ENCODE measurements at places on chromosomes 7 and 10.

- no peak for DNase-seq
Measured at GRCh38 chr7:2837496-2837895, 6.6 kb downstream of the GNA12 start.

DNA sequence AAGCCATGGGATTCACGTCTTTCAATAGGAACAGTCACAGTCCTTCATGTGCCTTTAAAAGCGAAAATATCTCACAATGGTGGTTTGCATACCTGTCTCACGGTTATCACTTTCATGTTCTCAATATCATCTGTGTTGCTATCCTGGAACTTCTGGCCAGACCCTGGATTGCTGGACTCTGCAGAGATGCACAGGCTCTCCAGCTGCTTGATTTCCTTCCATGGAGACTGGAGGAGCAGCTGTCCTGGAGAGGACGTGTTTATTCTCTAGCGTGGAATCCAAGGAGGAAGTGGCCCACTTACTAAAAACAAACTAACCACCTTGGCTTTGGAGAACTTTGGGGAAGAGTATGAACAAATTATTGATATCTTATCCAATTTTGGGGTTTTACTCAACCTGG, 16.5 kb downstream of the BTBD16 start:
- no peak for DNase-seq

GRCh38 chr10:43259213-43259991, 7.5 kb downstream of the RASGEF1A start:
- DNase-seq, result no peak

GRCh38 chr10:59190332-59190731, 13.9 kb downstream of the PHYHIPL start:
- no peak for DNase-seq

- DNase-seq, result no peak
Measured at GRCh38 chr7:135151132-135151531, 3.3 kb downstream of the TMEM140 start.

GRCh38 chr7:149552799-149553198, 55.2 kb upstream of the ZNF746 start:
- DNase-seq, result no peak

DNA sequence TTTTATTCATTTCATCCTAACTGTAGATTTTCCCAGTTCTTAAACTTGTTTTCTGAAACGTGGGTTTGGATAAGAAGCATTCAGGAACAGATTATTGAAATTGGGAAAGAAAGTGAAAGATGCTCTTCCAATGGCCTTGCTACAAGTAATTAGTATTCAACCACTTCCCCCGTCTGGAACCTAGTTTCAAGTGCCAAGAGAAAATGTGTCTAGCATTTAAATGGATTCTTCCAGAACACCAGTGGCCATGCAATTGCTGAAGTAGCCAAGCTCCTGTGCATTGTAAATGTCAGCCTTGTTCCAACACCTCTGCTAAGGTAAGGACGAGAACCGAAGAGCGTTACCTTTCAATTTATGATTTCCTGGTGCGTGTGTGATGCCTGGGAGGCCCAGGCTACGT, 68.2 kb downstream of the PFKFB3 start:
- no peak for DNase-seq

- DNase-seq, result no peak
Measured at GRCh38 chr7:120941064-120941463, 9.5 kb upstream of the ING3 start.

DNA sequence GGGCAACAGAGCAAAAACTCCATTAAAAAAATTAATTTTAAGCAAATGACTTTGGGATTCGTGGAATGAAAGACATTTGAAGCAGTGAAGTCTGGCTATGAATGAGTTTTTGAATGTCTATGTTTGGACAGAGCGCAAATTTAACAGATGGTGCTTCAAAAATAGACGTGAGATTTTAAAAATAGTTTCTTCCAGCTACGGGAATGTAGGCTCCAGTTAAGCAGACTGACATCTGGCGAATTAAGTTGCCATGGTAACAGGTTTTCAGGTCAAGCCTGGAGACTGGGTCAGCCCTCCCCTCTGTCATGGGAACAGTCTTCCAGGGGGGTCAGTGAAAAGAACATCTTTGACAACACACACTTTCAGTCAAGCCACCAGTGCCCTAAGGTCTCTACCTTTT, 62.0 kb downstream of the MYOF start:
- DNase-seq, result no peak

DNA sequence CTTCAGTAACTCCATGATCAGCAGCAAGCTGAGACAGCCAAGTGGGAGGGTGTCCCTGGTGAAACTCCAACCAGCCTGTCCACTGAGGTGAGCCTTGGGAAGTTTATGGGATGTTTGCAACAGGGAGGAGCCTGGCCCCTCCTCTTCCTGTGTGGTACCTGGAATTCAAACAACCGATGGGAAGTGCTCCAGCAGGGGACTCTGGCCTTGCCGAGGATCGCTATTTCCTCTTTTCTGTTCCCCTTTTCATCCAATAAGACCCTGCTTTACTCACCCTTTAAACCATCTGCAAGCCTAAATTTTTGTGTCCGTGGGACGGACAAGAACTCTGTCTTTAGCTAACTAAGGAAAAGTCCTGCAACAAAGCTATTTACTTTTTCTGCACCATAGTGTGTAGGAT, 491.1 kb upstream of the ZMIZ1 start:
- no peak for DNase-seq

DNA sequence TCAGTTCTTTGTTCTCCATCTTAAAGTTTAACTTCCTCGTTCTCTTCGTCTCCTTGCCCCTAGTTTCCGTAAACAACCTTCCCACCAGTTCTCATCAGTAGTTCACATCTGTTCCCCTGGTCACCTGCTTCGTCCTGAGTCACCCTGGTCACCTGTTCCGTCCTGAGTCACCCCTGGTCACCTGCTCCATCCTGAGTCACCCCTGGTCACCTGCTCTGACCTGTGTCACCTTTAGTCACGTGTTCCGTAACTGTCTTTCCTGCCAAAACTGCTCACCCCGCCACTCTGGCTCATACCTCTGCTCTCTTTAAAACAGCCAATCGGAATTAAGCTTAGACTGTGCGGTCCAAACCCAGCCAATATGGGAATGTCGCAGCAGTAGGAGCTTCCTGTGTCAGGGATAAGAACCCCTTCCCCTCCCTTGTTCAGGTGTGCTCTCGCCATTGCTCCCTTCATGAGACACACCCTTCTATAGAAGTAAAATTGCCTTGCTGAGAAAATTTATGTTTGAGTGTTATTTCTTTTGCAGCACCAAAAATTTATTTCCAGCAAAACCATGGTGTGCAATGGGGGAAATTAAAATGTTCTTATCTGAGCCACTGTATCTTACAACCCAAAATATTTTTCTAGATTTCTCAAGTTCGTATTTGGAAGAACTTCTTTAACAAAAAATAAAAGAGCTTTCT, 112.2 kb downstream of the VIM start:
- DNase-seq, result no peak

DNA sequence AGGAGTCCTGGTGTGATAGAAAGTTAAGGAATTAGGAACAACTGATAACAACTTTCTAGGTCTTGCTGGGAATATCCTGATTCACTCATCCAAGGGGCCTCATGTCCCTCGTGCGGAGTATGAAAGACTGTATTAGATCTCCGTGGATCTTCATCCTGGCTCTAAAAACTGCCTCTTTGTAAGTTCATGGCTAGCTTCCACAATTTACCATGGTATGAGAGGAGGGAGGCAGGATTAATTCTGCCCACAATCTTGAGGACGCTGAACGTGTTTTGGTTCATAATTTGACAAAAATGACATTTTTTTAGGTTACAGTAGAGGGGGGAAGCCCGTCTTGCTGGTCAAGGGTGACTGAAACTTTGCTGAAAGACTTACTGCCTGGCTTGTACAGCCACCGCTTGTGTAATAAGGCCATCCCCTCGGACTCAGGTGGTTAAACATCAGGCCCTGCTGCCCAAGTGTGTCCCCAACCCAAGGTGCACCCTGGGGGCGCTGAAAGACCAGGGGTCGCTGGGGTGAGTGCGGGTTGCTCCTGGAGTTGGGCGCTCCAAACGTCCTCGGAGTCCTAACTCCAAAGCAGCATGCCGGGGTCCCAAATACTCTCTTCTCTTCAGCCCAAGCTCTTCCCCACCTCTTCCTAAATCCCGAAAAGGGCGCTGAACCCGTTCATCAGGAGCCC, 733 bp downstream of the HIBADH start:
- no peak for DNase-seq

DNA sequence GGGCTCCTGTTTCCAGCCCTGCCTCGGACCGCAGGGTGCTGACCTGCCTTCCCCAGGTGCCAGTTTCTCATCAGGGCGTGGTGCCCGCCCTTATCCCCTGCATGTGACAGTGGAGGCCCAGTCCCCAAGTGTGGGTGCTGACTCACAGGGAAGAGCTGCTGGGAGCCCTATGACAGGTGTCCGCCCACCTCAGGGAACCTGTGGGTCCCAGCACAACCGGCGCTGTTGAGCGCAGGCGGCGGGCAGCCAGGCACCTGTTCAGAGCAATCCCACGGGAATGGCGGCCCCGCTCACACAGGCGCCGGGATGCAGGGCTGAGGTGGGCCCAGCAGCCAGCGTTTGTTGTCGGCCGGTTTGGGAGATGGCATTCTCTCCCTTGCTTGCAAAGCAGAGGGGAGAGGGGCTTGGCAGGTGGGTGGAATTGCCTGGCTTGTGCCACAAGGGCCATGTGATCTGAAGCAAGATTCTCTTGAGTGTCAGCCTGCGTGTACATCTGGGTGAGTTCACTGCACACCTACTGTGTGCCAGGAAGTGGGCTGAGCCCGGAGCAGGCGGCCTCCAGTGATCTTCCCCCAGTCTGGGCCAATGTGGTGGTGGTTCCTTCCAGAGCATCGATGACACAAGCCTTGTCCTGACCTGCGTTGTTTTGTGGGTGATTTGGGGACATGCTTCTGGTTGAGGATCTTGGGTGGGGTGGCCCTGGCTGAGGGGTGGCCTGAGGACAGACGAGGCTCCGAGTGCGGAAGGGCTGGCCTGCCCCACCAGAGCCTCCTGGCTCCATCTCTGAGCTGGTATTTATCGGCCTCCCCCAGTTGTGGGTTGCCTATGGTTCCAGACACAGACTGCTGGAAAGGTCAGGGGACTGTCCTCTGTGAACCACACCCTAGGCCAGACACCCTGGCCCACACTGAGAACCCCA, 2.4 kb downstream of the PWWP2B start:
- DNase-seq, result no peak

GRCh38 chr10:74507951-74508350, 318.4 kb upstream of the KAT6B start:
- no peak for DNase-seq

GRCh38 chr10:71850021-71850742, 869 bp downstream of the PSAP start:
- no peak for DNase-seq

DNA sequence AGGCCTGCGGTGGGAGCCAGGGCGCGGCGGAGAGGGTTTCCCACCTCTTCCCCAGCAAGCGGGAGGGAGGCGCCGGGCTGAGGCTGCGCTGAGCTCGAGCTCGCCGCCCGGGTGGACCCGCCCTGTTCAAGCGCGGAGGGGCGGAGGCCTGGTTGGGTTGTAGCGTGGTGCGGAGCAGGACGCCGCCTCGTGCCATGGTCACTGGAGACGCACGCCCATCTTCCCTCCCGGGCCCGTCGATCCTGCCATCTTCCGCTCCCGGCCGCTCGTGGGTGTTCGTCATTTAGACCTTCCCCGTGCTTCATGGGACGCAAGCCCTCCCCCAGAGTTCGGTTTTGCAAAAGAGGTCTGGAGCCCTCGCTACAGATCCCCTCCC, 9.3 kb upstream of the EN2 start:
- no peak for DNase-seq

- DNase-seq, result no peak
Measured at GRCh38 chr10:101285519-101286070, 56.3 kb upstream of the LBX1 start.
